Smooth muscle cell of the coronary artery (primary cell): ENCODE measurements at places on chromosomes 7 and 10. TPM values are rescaled to one million over a fixed set of nuclear protein-coding genes. Genes with fewer than 3 reads are reported as not detected.

AOC1 gene
- total RNA-seq, result not detected in 2 replicates

NUPR2 gene
- total RNA-seq, result not detected in 2 replicates

PDE1C gene
- 6.1 and 53.9 TPM in 2 replicates for total RNA-seq

CNNM2 gene
- total RNA-seq, result 14.6 and 15.3 TPM in 2 replicates

TMEM139 gene
- total RNA-seq, result not detected in 2 replicates

NPC1L1 gene
- 0.12 TPM in 1 of 2 replicates, not detected in the other for total RNA-seq

C7orf57 gene
- not detected in 2 replicates for total RNA-seq

EVX1 gene
- total RNA-seq, result not detected in 2 replicates

ZNF316 gene
- total RNA-seq, result 10.0 and 15.2 TPM in 2 replicates

SPDYE9 gene
- total RNA-seq, result not detected in 2 replicates

MMD2 gene
- total RNA-seq, result not detected in 2 replicates

SEC31B gene
- total RNA-seq, result 1.4 and 2.3 TPM in 2 replicates

FGFR2 gene
- total RNA-seq, result 0.23 TPM in 1 of 2 replicates, not detected in the other

PCLO gene
- total RNA-seq, result under 0.01 TPM in 1 of 2 replicates, not detected in the other

LOXL4 gene
- total RNA-seq, result 18.6 and 122 TPM in 2 replicates

OR2A25 gene
- not detected in 2 replicates for total RNA-seq

LDB3 gene
- total RNA-seq, result 0.08 TPM in 1 of 2 replicates, not detected in the other

MYPN gene
- total RNA-seq, result not detected in 2 replicates

IDE gene
- total RNA-seq, result 7.8 and 23.5 TPM in 2 replicates

EXOC6 gene
- 1.9 and 20.1 TPM in 2 replicates for total RNA-seq

NODAL gene
- total RNA-seq, result not detected in 2 replicates

OR2A5 gene
- total RNA-seq, result not detected in 2 replicates

TAC1 gene
- total RNA-seq, result not detected in 2 replicates
